Stimulated activated CD4-positive, alpha-beta T cell treated with anti-CD3 and anti-CD28 coated beads, Interleukin-4, amount 100 ng/mL, for 1 hour (primary cell): ENCODE measurements at places on chromosomes 5 and 9.

- DNase-seq = no peak
These were observed 18.1 kb upstream of the EGFLAM start for GRCh38 chr5:38240212-38240611.

DNA sequence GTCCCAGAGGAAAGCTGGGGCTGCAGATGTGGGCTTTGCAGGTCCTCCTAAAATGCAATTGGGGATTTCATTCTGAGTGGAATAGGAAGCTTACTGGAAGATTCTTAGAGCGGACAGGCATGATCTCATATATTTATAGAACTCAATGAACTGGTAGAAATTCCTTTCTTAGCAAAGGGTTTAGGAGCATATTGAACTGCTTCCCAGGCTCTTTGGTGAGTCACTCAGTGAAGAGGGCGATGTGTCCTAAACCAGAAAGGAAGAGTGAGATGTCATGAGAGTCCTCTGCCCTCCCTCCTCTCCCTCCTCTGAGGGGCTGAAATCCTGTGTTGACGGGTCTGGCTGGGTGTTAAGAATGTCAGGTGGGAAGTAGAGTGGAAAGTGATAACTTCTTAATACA is 26.3 kb upstream of the SEMA6A start:
- no peak for DNase-seq

DNA sequence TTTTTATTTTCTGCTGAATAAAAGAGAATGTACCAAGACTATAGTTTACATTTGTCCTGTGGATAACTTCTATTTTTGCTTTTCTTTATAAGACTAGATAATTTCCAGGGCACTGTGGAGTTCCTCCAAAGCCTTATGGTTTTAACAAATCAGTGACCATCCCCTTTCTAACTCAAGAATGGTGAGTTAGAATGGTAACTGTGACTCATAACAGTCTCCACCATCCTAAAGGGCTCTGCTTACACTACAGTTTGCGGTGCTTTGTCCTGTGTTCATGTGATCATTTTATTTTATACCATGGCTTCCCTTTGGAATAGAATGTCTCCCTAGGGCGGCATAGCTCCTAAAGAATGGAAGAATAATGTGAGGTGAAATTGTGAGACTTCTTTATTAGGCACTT is 30.2 kb downstream of the WDR36 start:
- DNase-seq = no peak

- DNase-seq = no peak
These were observed 339.0 kb downstream of the PDE4D start for GRCh38 chr5:59554501-59554900.

GRCh38 chr9:99296291-99296951 is 74.3 kb downstream of the SEC61B start:
- peak; percentile 24 for DNase-seq

GRCh38 chr5:44632344-44632743 is 176.4 kb upstream of the MRPS30 start:
- no peak for DNase-seq

DNA sequence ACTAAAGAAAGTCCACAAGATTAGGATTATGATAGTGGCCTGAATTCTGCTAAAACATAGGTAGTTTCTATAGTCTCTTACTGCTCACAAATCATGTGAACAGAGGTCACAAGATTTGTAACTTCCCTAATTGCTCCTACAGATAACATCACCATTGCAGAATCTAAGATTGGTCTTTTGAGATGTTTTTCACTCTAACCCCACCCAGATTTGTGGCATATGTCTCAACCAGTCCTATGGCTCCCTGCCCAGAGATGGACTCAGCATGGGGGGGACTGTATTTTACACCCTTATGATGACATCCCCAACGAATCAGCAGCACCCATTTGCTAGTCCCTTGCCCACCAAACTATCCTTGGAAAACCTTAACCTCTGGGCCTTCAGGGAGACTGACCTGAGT is 1046.2 kb downstream of the CDH12 start:
- DNase-seq = no peak

GRCh38 chr9:124264823-124265233 is 7.1 kb downstream of the NEK6 start:
- no peak for DNase-seq

DNA sequence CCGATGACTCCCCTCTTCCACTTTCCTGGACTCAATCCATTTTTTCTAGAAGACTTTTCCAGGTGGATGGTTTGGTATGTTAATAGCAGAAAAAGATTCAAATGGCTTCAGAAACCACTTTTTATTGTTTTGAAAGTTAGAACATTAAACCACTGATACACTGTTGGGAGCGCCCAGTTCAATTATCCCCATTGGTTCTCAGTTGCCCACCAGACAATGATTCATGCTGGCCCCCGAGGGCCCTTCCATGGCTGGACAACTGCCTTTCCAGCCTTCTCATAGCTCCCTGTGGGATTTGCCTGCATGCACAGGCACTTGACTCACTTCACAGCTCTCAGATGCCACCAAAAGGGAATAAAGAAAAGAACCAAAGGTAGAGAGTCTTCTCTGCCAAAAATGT is 21.3 kb upstream of the ANKRD34B start:
- DNase-seq = no peak

- DNase-seq = no peak
These were observed 86.0 kb downstream of the RXRA start for GRCh38 chr9:134412298-134412711.

GRCh38 chr9:121930956-121931355 is 162.2 kb downstream of the TTLL11 start:
- no peak for DNase-seq

- DNase-seq = no peak
These were observed 220.0 kb downstream of the SNCAIP start for GRCh38 chr5:122532035-122532434.

DNA sequence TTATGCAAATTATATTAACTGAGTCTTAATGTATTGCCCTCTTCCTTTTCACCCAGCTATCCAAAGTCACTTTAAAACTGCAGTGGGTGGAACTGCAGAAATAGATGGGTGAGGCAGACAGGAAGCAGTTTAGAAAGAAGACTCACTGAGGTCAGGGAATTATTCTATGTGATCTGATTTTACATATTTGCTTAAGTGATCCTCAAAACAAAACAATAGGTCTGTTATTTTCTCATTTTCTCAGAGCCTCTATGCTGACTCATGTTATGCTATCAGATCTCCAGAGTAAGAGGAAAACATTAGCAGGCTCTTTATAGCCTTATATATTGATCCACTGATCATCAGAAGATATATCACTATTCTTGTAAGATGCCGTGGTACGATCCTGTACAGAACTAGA is 63.5 kb downstream of the MRPS27 start:
- DNase-seq = no peak

- no peak for DNase-seq
These were observed 47.3 kb upstream of the CD180 start for GRCh38 chr5:67243944-67244343.

DNA sequence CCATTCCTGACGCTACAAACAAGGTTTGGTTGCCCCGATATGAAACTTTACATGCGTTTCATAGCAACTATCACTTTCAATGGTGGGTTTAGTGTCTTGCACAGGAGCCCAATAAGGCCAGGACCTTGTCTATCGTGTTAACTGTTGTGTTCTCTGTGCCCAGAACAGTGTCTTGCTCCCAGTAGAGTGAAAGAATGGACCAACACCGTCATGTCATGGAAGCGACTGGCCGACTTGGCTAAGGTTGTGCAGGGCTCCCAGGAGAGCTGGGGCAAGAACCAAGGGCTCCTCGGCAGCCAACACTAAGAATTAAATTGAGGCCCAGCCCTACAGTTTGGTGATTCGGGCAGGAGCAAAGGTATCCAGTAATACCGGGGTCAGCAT is 498 bp upstream of the ARHGEF37 start:
- DNase-seq = no peak

DNA sequence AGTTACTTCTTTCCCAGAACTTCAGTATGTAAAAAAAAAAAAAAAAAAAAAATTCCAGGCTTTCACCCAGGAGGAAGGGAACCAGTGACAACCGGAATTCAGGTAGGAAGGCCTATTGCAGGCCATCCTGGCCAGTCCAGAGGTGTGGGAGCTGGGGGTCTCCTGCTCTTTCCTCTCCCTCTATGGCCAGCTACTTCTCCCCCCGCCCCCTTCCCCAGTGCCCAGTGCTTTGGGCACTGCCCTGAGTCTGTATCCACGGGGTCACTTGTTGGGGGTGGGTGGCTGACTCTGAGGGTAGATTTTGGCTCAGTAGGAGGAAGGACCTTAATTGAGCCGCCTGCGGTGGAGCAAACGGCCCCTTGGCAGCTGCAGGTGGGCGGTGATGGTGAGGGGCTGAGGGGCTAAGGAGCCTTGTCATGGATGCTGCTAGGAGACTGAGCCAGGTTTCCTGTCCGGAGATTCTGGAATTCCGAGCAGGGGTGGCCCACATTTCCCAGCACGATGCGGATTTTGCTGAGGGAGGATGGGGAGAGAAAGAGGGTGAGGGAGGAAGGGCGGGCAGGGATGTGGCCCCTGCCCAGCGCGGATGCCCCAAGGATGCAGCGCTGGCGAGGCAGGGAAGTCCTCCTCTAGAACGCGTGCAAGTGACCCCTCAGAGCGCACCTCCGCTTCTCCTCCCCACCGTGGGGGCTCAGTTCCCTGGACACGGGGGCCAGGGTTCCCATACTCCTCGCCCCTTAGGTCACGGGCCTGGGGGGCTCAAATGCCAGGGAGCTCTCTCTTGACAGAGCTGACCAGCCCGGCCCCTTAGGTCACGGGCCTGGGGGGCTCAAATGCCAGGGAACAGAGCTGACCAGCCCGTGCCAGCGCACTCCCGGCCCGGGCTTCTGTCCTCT is 1.2 kb upstream of the PHF2 start:
- no peak for DNase-seq

DNA sequence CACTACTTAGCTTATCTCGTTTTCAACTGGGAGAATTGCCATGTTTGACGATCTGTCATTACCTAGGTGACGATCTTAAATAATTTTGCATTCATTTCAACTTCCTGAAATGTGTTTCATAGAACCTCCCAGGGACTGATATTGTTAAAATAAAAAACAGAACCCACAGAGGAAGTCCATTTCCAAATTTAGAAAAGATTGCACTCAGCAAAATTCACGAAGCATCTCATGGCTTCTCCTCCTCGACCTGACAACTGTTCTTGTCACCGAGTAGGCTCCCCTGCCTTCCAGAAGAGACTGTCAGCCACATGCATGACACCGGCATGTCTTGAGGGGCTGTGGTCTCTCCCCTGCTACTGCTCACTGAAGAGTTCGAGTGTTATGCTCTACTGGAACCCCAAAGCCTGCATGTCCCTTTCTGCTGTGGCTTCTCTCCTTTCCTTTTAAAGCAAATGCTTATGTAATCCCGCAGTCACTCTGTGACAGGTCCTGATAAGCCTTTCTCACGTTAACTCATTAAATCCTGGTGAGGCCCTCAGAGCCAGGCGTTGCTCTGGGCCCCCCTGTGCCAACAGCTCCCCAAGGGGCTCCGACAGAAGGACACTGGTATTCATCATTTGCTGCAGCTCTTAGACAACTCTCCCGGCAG is 26.8 kb upstream of the ANKRD33B start:
- no peak for DNase-seq

GRCh38 chr5:50878470-50878869 is 212.0 kb downstream of the PARP8 start:
- no peak for DNase-seq

DNA sequence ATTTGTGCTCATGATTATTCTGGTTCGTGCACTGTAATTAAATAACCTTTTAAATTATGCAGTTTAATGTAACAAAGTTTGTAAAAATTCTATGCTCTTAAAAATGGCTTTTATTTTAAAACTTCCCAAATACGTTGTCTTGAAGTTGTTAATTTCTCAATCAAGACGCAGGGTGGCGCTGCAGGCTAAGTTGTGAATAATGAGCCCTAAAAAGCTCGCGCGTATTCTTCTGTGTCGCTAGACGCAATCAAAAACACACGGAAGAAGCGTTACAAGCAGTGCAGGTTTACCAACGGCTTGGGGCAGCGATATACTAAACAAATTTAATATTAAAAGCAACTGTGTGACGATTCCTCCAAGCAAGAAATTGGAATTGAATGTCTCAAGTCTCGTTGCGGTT is at the start of gene PCDHB4:
TSS of gene PCDHB4 (plus strand) at position 256 of the 400 bp plus-strand sequence. CDS start 181 bp downstream, outside the sequence.
- DNase-seq = no peak

DNA sequence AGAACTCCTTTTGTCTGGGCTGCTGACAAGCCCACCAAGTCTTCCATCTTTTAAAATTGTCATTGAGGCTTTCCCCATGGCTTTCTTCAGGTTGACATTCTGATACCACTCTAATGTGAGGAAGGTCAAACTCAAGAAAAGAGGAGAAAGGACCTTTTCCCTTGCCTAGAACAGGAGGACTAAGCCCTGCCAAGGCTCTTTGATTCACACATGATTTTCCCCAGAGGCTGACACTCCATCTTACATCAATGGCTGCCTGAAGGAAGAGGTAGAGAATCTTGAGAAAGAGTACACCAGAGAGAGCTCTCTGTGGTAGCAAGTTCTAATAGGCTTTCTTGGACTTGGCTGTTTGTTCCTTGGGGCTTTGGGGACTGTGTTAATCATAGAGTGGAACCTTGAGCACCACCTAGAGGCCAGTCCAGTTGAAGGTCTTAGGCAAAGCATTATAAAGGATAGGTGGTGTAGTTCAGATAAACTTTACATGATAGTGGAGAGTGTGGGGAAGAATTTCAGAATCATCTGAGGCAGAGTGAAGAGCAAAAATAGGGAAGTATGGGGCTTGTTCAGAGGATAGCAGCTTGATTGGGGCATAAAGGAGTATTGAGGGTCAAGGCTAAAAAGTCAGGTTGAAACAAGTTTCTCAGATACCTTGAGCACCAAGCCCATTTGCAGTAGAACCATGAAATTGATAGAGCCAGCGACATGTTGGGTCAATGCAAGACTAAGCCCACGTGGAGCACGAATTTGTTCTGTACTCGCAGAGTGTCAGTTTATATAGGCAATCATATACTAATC is 36.7 kb downstream of the NDFIP1 start:
- peak; percentile 58 for DNase-seq

DNA sequence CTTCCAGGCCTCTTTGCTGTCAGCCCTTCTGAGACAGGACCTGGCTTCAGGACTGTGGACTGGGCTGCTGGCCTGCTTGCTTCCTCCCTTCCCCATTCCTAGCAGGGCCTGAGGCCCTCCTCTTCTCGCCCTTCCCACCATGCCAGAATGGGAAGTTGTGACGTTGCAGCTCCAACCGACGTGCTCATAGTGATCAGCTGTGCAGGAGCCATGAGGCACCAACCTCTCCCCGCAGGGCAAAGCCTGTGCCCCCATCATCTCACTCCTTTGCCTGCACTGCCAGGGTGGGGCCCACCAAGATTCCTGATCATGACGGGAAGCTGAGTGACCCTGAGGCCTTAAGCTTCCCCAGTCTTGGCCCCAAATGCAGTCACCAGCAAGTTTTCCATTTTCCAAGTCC is 45.1 kb upstream of the GARNL3 start:
- DNase-seq = no peak

GRCh38 chr9:89883401-89884341 is 278.9 kb downstream of the GADD45G start:
- no peak for DNase-seq
